ENCODE measurements at places on chromosomes 7 and 10. TPM values are rescaled to one million over a fixed set of nuclear protein-coding genes. Genes with fewer than 3 reads are reported as not detected.

Gene CPA2
- not detected for total RNA-seq

Gene MGMT
- total RNA-seq = 19.4 TPM

Gene MRPL43
- 60.5 TPM for total RNA-seq

Gene INSYN2A
- 0.14 TPM for total RNA-seq

Gene PIP4K2A
- 61.2 TPM for total RNA-seq

Gene PALD1
- total RNA-seq = 27.0 TPM

Gene NEUROD6
- total RNA-seq = not detected

Gene ZPBP
- total RNA-seq = not detected

Gene MKX
- 1.7 TPM for total RNA-seq

Gene ZSCAN25
- total RNA-seq = 18.3 TPM

Gene SLC16A9
- 1.8 TPM for total RNA-seq

Gene NUTM2E
- not detected for total RNA-seq

Gene CCZ1
- 56.7 TPM for total RNA-seq

Gene PROSER2
- total RNA-seq = 33.3 TPM

Gene SPDYE2B
- total RNA-seq = not detected

Gene ANKRD2
- 0.98 TPM for total RNA-seq

Gene CFAP58
- 0.14 TPM for total RNA-seq

Gene CREB5
- 8.9 TPM for total RNA-seq

Gene A1CF
- total RNA-seq = not detected

Gene SORCS1
- total RNA-seq = 0.23 TPM

Gene RAPGEF5
- 139 TPM for total RNA-seq

Gene AEBP1
- total RNA-seq = 272 TPM

Gene MPLKIP
- 29.7 TPM for total RNA-seq

Gene DGKI
- 0.67 TPM for total RNA-seq

Gene PDE1C
- 13.0 TPM for total RNA-seq

Gene GPR141
- 4.0 TPM for total RNA-seq

Measured in upper lobe of right lung (tissue), 1 donor.